ENCODE measurements at places on chromosomes 16 and 17. TPM values are rescaled to one million over a fixed set of nuclear protein-coding genes. Genes with fewer than 3 reads are reported as not detected.

GRCh38 chr16:81891736-81892364 is 112.8 kb downstream of the PLCG2 start:
- DNase-seq: peak; percentile 25

GRCh38 chr16:69105501-69106361 is at the start of gene HAS3:
HAS3 (plus strand) TSS chr16:69105653; CDS start chr16:69109396, 3,743 bp downstream.
- peak; percentile 70 for DNase-seq

- no peak for DNase-seq
Observed at GRCh38 chr16:88839026-88839529, 17.7 kb downstream of the GALNS start.

DNA sequence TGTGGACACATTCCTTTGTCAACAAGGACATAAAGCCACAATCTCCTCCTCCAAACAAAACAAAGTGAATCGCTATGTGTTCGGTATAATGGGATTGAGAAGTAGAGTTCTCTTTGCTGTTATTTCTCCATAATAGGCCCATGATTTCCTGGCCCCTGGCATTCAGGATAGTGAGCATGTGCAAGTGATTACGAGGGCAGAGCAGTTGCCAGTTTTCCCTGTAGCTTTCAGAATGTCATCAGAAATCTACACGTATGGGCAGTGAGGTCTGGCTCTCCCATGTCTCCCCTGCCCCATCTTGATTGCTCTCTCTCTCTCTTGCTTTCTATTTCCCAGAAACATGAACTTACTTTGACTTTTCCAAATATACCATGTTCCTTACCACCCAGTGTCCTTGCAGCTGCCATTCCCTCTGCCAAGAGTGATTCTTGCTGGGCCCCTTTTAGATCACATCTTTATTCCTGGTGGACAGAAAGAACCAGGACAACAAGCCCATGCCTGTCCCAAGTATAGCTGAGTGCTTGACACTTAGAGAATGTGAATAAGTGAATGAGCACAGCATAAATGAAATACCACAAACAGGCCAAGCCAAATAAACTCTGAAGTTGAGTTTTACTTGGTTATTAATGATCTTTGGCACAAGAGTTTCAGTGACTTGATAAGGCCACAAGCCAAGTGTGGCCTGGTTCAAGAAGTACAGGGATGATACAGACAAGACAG is 273.1 kb downstream of the CDH13 start:
- no peak for DNase-seq

HOXB7 gene
- total RNA-seq: 37.3 TPM

Data from LHCN-M2 (cell line).